T-helper 1 cell (primary cell): ENCODE measurements at places on chromosomes 12 and 14.

GRCh38 chr14:52015411-52016030 is 26.2 kb downstream of the RTRAF start:
- DNase-seq, result no peak

DNA sequence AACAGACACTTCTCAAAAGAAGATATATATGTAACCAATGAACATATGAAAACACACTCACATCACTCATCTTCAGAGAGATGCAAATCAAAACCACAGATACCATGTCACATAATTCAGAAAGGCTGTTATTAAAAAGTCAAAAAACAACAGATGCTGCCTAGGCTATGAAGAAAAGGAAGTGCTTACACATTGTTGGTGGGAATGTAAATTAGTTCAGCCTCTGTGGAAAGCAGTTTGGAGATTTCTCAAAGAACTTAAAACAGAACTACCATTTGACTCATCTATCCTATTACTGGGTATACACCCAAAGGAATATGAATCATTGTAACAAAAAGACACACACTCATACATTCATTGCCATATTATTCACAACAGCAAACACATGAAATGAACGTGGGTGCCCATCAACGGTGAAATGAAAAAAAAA is 35.1 kb downstream of the EIF2S3B start:
- DNase-seq, result no peak

GRCh38 chr14:71403656-71404055 is 496.4 kb downstream of the PCNX1 start:
- no peak for DNase-seq

DNA sequence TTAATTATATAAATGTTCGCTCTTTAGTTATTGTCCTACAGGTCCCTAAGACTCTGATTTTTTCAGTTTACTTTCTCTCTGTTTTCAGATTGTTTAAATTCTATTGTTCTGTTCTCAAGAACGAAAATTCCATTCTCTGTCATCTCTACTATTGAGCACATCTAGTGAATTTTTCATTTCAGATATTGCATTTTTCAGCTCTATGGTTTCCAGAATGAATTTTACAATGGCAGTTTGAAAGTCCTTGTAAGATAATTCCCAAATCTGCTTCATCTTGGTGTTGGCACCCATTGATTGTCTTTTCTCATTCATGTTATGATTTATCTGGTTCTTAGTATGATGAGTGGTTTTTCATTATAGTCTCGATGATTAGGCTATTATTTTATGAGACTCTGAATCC is 519.6 kb upstream of the LRFN5 start:
- DNase-seq, result no peak

GRCh38 chr12:58592475-58593207 is 327.7 kb downstream of the LRIG3 start:
- DNase-seq, result no peak

DNA sequence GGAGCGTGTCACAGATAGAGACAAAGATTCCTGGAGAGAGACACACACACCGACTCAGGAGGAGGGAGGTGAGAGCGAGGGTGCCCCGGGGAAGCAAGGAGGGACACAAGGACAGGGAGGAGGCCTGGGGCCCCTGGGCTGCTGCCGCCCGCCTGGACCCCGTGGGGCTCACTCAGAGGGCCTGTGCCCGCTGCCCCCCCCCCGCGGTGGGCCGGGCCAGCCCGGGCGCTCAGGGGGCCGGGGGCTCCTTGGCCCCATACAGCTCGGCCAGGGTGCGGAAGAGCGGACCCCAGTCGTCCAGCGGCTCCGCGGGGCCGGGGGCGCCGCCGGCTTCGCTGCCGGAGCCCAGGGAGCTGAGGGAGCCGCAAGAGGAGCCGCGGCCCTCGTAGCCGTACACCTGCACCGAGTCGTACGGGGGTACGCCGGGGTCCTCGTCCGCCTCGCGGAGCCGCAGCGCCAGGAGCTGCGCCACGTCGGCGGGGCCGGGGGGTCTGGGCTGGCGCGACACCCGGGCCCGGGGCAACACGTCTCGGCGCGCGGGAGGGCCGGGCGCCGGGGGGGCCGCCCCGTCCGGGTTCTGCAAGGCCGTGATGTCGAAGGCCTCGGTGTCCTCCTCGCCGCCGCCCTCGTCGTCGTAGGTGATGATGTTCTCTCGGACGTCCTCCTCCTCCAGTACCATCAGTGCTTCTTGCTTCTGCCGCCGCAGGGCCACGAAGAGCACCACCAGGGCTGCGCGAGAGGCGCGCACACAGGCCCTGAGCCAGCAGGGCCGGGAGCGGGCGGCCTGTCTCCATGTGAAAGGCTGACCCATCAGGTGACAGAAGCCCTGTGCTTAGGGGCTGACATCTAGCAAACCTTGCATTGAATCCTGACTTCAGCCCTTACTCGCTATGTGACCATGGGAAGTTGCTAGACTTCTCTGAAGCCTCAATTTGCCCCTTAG is 6.0 kb downstream of the PSMB11 start:
- no peak for DNase-seq

DNA sequence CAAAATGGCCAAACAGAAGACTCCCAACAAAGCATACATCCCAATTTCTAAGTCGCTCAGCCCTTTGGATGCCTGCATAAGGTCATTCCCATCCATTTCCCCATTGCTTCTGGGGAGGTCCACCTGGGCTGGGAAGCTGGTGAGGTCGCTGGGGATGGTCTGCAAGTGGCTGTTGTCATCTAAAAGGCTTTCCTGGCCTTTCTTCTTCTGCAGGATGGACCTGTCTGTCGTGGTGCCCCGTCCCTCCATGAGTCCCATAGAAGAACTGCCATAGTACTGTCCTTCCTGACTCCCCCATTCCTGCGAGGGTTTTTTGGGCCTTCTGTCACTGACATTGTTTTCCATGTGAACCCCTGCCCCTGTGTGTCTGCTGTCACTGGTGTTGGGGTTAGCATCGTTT is 221.1 kb downstream of the GLT1D1 start:
- DNase-seq, result no peak

GRCh38 chr14:49637534-49638078 is 2.6 kb upstream of the DNAAF2 start:
- DNase-seq, result no peak

- DNase-seq, result no peak
Measured at GRCh38 chr14:98514016-98514415, 758.0 kb downstream of the BCL11B start.

DNA sequence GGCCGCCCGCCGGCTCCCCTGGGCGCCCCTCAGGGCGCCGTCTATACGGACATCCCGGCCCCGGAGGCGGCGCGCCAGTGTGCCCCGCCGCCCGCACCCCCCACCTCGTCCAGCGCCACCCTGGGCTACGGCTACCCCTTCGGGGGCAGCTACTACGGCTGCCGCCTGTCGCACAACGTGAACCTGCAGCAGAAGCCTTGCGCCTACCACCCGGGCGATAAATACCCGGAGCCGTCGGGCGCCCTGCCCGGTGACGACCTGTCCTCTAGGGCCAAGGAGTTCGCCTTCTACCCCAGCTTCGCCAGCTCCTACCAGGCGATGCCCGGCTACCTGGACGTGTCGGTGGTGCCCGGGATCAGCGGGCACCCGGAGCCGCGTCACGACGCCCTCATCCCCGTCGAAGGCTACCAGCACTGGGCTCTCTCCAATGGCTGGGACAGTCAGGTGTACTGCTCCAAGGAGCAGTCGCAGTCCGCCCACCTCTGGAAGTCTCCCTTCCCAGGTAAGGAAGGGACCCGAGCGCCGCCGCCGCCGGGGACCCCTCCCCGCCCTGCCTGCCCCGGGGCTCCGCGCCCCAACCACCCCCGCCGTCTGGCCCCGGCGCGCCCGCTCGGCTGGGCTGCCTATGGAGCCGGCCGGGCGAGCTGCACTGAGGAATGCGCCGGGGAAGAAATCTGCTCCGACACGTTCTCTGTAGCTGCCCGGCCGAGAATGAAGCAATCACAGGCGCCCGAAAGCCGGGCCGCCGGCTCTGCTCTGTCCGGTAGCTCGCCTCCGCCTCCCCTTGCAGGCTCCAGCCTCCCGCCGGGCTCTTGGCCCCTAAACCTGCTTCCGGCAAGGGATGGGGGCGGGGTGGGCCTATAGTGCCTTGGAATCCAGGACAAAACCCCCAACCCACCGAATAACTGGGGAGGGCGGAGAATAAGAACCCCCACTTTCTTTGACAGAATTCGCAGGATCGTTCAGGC is 794 bp downstream of the HOXC13 start:
- no peak for DNase-seq

- no peak for DNase-seq
Measured at GRCh38 chr12:102067574-102068258, 5.9 kb upstream of the WASHC3 start.

DNA sequence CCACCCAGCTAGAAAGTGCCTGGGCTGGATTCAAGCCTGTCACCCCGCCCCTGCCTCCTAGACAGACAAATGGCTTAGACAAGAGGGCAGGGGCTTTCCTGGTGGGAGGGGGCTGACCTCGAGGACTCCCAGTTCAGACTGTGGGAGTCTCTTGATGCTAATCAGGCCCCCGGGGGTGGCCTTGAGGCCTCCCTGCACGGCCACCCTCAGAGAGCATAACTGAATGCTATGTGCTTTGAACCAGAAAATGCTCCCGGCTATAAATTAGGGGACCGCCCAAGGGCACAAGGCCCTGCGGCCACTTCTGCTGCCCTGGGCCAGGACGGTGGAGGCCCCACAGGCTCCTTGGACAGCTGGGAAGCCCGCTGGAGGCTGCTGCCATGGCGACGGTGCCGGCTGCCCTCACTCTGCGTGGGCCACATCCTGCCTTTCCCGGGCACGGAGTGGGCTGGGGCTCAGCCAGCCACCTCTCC is 111.0 kb upstream of the NCOR2 start:
- DNase-seq, result no peak

DNA sequence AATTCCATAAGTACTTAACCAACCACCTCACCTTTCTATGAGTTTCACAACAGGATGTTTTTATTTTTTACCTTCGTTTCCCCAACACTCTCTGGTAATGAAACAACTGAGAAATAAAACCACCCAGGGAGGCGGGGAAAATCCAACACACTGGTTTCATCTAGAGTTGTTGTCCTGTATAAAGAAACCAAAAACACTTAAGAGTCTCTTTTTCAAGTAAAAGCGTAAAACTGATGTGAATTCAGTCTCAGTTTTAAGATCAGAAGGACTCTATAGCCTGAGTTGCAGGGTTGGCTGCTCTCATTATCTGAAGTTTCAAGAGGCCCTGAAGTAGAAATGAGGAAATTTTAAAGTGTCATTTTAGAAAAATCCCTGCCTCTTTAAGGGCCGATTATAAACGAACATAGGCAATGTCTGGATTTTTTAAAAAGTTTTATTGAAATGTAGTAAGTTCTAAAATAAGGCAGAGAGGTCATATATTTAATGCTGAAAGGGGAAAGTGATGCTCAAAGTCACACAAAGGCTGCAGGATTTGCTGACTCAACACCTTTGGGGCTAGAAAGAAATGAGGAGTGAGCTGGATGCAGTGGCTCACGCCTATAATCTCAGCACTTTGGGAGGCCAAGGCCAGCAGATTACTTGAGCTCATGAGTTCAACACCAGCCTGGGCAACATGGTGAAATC is 27.2 kb downstream of the HIGD1C start:
- no peak for DNase-seq

DNA sequence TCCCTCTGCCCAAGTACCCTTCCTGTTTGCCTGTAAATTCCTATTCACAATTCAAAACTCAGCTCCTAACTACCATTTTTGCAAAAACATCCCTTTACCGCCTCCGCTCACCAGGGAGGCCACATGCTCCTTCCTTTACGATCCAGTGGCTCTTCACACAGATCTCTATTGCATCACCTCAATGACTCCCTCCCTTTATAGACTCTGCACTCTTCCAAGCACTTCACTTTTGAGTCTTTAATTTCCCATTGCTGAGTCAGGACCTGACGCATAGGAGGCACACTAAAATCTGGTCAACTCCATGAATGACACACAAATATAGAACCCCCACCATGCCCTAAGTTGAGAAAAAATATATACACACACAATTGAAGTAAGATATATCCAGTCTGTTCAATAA is 45.9 kb downstream of the PPP1R13B start:
- DNase-seq, result no peak

GRCh38 chr14:92480856-92481255 is 32.7 kb upstream of the RIN3 start:
- DNase-seq, result no peak

DNA sequence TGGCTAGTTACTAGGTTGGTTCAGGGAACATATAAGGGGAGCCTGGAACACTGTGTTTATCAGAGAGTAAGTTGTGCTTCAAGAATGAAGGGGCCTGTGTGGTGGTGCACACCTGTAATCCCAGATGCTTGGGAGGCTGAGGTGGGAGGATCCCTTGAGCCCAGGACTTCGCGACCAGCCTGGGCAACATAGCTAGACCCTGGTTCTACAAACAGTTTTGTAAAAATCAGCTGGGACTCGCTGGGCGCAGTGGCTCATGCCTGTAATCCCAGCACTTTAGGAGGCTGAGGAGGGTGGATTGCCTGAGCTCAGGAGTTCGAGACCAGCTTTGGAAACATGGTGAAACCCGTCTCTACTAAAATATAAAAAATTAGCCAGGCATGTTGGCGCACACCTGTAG is 42.1 kb upstream of the GPR132 start:
- DNase-seq, result no peak

DNA sequence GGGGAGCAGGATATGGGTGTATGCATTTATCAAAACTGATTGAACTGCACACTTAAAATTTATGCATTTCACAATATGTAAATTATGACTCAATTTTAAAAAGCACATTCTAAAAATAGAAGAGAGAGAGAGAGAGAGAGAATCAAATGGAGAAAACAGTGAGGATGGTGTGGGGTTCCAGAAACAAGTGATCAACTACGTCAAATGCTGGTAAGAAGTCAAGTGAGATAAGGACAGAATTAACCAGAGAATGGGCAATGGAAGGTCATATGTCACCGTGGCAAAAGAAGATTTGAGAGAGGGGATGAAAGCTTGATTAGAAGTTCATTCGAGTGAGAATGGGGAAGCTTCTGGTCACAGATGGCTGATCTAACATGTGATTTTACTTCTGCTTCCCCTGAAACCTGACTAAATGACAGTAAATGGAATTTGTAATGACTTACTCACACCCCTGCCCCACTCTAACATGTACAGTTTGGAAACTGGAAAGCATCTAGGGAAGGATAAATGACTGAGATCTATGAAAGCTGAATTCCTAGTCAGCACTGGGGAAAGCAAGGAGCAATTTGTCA is 276.5 kb upstream of the AMIGO2 start:
- DNase-seq, result no peak

- no peak for DNase-seq
Measured at GRCh38 chr12:118560733-118561132, 184.4 kb downstream of the SUDS3 start.

- no peak for DNase-seq
Measured at GRCh38 chr14:99569725-99570543, 34.1 kb downstream of the CCDC85C start.

- DNase-seq, result no peak
Measured at GRCh38 chr14:67536087-67536486, 3.0 kb downstream of the PLEKHH1 start.

DNA sequence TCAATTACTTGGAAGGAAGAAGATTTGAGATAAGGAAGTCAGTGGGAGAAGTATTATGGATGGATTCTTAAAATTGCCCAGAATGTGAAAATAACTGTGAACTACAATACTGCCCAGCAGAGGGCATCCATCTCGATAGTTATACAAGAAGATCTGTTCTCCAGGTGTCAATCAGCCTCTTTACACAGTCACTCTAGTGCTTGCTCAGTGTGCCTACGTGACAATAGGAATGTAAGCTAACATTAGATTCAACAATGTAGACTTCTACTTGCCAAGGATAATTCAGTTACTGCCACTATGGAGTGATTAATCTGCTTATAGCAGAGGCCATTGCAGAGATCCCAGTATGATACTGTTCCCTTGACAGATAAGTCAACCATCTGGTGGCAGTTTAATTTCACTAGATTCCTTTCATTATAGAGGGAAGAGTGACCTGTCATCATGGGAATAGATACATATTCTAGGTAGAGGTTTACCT is 10.6 kb upstream of the MAP4K5 start:
- DNase-seq, result no peak
